ENCODE measurements at places on chromosomes 12 and 14.

GRCh38 chr14:24251880-24252288 lies 9.5 kb upstream of the TINF2 start:
- DNase-seq: no peak

- no peak for DNase-seq
These were observed 32.2 kb downstream of the PDE6H start for GRCh38 chr12:15005064-15005463.

DNA sequence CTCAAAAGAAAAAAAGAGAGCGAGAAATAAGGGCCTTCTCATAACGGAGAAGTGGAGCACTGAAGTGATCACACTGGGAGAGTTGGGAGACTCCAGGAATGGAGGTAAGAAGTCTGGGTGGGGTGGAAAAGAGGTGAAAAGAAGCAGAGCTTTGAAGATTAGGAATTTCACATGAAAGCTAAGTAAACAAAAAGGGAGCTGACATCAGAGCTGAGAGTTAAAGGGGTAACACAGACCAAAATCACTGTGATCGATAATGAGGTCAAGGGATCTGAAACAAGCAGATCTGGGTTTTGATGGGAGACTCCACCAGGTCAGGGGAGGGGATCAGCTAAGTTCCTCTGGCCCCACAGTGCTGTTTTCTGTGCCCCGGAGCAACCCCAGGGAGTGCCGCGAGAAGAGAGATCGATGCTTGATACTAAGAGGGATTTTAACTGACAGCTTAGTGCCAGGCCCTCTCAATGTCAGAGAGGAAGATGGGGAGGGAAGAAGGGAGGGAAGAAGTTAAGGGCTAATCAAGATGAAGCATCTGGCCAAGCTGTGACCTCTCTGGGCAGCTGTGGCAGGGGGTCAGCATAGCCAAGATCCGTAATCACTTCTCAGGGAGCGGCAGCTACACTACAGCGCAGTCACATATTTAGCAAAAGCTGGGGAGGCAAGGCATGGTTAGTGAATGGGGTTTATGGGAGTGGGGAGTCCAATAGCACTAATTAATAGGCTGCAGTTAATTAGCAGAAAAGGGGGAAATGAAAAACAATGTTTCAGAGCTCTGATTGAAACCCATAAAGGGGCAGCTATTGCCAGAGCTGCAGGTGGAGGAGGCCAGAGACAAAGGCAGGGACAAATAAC lies 8.0 kb downstream of the AQP6 start:
- no peak for DNase-seq

DNA sequence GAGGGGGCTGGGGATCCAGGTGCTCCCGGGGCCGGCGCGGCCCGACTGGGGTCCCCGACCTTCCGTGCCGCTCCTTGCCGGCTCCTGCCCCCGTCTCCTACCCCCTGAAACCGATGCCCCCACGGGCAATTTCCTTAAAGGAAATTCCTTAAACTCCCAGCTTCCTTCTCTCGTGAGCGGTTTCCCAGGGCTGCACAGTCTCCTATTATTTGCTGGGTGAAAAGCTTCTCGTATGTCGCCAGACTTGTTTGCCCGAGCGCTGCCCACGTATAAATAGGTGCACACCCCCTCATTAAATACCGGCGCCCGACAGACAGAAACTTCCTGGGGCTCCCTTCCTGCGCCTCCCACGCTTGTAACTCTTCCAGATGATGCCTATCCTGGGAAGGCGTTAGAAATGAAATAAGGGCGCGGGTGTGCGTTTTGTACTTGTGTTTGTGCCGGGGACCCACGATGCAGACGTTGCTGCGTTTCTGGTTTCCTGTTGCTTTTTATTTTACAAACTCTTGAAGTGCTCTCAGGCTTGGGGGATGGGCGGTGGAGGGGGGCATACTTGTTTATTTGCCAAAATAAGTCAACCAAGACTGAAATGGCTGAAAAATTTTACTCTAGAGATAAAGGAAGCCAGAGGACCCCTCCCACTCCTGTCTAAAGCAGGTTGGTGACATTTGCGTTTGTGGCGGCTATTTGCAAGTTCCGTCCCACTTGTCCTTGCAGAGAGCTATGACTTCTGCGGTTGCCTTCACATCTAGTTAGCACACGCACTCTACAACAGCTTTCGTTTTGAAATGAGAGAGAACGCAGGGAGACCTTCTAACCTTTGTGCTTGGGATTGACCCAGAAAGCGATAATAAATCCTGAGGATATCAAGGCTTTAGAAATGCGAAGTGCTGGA lies 1.0 kb downstream of the HIP1R start:
- DNase-seq: no peak

DNA sequence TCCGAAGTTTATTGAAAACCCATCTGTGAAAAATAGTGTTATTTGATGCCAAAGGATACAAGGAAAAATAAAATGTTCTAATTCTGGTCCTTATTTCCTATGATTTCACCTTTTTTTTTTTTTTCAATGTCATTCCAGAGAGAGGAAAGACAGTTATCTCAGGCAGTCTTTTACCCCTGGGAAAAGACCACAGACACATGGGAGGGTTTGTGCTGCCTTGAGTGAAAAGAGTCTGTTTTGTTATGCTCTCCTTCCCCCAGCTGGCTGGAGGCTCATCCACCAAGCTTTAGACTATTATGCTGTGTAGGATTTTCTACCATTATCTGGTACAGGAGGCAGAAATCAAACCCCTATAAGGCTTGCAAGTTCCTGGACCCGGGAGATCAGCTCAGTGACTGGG lies 151.8 kb downstream of the CRADD start:
- no peak for DNase-seq

GRCh38 chr14:35155962-35156361 lies 33.6 kb downstream of the PRORP start:
- no peak for DNase-seq

DNA sequence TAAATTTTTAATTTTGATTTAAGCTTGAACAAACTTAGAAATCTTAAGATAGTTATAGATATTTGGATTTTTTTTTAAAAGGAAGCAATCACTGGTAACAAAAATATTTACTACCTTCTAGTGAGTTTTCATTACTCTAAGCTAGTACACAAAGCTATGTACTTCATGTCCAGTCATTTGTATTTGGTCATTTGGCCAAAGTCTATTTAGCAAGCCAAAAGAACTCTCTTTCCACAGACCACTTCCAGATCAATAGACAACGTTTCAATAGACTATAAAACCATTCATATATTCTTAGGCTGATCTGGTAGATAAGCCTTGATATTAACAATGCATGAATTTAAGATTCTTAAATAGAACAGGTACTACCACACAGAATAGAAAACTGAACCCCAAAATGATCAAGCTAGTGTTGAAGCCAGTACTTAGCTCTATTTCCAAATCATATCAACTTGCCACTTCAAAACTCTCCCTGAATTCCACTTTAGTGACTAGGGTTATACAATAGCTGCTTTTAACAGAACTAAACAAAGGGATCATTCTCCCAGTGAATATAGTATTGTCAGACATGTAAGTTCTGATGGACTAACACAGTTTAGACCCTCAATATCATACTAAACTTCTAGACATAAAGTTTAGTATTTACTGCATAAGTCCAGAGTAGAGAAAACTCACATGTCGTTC lies 21.7 kb downstream of the CAPRIN2 start:
- DNase-seq: no peak

GRCh38 chr12:83848702-83849101 lies 1063.9 kb downstream of the SLC6A15 start:
- DNase-seq: no peak

DNA sequence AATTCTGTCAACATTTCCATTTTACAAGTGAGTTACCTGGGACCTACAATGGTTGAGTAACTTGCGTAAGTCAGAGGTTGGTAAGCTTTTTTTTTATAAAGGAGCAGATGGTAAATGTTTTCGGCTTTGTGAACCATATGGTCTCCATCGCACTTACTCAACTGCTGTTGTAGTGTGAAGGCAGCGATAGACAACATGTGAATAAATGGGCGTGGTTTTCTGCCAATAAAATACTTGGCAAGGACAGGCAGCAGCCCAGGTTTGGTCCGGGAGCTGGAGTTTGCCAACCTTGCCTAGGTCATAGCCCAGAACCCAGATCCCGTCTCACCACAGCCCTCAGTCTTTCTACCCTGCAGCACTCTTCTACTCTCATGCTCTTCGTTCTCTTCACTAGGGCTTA lies 6.3 kb downstream of the DDX55 start:
- DNase-seq: no peak

DNA sequence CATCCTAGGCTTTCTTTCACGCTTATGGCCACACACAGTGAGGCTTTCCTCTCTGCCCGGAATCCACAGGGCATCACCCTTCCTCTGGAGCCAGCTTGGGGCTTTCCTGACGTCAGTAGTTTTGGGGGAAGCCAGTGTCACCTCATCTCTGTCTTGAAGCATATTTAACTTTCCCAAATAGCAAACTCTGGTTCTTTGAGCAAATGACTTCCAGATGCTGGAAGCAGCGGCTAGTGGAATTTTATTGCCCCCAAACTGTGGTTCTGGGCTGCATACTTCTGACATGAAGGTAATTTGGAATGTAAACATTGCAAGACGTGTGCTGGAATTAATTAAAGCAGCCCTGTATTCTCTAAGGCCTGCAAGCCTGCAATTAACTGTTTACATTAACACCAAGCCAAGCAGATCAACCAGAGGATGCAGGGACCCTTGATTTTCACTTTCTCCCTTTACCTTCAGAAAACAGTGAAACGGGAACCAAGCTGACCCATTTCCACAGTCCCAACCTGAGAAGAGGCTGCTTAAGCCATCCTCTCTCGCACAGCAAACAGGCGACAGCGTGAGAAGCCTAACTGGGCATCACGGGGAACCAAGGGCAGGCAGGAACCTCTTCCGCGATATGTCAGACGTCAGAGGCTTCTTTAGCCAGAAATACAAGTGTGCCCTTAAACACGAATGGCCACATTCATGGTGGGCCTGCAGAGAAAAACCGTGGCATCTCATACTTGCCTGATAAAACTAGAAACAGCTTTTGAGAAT lies 258.4 kb downstream of the CACNA1C start:
- no peak for DNase-seq

DNA sequence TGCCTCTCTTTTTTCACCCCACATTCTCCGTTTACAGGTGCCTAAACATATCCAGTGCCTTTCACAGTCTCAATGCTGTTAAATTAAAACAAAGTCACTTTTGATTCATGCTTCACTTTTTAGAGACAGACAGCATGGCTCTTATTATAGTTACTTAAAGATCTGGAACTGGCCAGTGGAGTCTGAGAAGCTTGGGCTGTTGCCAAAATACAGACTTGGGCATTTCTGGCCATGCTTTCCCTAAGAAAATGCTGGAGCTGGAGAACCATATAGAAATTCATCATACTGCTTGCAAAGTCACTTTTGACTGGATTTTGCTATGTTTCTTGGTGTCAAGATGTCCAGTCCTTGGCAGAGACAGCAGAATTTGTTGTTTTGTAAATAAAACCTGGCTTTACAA lies 12.2 kb upstream of the GPR68 start:
- no peak for DNase-seq
